T-cell (primary cell): ENCODE measurements at places on chromosomes 5 and 9. TPM values are rescaled to one million over a fixed set of nuclear protein-coding genes. Genes with fewer than 3 reads are reported as not detected.

The SPATA31C2 gene
- not detected for total RNA-seq

- DNase-seq = peak; percentile 53
Observed at GRCh38 chr9:99118782-99119466, 14.0 kb downstream of the TGFBR1 start.

- DNase-seq = no peak
Observed at GRCh38 chr5:10903786-10904560, 142.9 kb upstream of the DAP start.

- DNase-seq = no peak
Observed at GRCh38 chr5:114243281-114243971, 118.4 kb upstream of the KCNN2 start.

The NMUR2 gene
- not detected for total RNA-seq

DNA sequence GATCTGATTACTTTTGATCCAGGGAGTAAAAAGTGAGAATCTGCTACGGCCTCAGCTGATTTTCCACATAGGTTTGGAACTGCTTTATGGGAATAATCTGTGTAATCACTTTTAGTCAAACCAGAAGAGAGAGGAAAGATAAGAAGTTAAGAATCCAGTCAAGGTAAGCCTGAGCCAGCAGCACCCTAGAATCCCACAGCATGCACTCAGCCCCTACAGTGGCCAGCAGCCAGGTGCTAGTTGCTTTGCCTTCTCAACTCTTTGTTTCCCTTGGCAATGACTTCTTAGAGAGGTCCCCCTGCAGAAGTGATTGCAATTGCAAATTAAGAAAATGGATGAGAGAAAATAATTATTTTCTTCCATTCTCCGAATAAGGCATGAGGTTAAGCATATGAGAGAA lies 59.7 kb upstream of the TMED7 start:
- DNase-seq = no peak

- no peak for DNase-seq
Observed at GRCh38 chr5:122022966-122023365, 55.1 kb downstream of the LOX start.

- no peak for DNase-seq
Observed at GRCh38 chr9:108746864-108747263, 108.9 kb downstream of the ACTL7B start.

The CDC26 gene
- total RNA-seq = 34.7 TPM

GRCh38 chr9:133371261-133371711 lies 4.6 kb downstream of the SURF4 start:
- peak; percentile 64 for DNase-seq

GRCh38 chr9:137454145-137454596 lies 5.0 kb downstream of the NSMF start:
- no peak for DNase-seq

The TMEM174 gene
- not detected for total RNA-seq

DNA sequence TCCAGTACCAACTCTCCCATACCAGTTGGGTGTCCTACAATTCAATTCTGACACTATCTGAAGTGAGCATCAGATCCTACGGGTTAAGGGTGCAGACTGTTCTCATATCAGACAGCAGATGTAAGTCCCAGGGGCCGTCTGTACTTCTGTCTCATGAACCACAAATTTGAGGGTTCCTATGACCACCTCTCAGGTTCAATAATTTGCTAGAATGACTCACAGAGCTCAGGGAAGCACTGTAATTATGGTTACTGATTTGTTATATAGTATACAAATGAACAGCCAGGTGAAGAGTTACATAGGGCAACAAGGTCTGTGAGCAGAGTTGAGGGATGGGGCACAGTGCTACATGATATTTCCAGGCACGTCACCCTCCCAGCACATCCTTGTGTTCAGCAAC lies 499.1 kb downstream of the DMAC1 start:
- DNase-seq = no peak

DNA sequence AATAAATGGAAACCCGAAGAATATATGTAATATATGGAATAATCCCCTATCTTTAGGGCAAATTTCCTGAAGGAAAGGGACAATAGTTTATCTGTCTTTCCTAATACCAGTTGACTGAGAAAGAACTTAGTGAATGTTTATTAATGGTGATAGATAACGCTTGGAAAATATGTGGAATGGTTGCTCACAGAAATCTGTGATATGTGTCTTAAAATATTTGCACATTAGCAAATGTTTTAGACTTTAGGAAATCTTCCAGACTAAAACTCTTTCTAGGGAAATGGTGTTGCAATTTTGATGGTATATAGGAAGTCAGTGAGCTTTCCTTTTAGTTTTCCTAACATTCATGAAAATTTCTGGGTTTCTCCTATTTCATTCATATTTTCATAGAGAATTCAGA lies 90.4 kb downstream of the PIP5K1B start:
- no peak for DNase-seq

DNA sequence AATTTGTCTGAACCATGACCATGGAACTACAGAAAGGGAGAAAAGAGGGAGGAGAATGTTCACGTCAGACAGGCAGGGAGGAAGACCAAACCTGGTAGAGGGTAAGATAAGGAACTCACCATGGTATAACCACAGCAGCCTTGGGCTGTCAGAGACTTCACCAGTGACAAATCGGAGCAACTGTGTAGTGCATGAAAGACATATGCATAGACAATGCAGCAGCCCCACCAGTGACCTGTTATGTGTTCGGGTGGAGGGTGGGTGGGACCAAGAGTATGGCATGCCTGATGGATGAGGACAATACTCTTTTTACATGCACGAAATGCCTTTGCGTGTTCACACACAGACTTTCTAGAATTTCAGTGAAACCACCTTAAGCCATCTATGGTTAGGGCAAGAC lies 221.8 kb upstream of the RASEF start:
- DNase-seq = no peak

- no peak for DNase-seq
Observed at GRCh38 chr5:67353500-67354450, 157.2 kb upstream of the CD180 start.

DNA sequence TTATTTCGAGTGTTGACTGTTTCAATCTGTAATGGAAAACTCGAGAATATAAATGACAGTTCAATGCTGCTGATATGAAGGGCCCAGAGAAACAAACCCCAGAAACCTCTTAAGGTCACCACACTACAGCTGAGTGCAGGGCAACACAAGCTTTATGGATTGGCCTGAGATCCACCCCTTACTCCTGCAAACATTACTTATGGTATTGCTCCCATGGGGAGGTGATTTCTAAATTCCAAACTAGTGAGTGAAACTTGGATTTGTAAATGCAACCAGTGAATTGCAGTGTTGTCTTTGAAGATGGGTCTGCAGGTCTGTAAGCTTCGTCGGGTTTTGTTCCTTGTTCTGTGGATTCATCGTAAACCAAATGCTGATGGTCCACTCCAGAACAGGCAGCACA lies 85.4 kb downstream of the NTRK2 start:
- DNase-seq = no peak

- DNase-seq = no peak
Observed at GRCh38 chr9:107732781-107733522, 243.4 kb upstream of the KLF4 start.
